ENCODE measurements at places on chromosomes 2 and 18.

GRCh38 chr2:168929031-168929430 is 27.9 kb downstream of the G6PC2 start:
- no peak for DNase-seq

DNA sequence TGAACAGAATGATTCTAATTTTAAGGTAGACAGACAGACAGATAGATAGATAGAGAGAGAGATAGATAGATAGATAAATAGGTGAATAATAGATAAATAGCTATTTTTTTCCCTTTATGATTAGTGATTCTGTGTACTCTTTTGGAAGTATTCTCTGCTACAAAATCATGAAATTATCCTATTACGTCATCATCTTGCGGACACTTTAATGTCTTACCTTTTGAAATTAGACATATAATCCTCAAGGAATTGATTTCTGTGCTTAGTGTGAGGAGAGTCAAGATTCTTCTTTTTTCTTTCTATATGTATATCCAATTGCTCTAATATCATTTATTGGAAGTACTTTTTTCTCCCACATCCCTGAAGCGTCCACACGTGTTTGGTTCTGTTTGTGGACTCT is 215.2 kb downstream of the SCG2 start:
- no peak for DNase-seq

- DNase-seq: no peak
These were observed 156.4 kb downstream of the DSEL start for GRCh38 chr18:67359873-67360838.

- DNase-seq: no peak
These were observed 1.6 kb upstream of the SLC66A2 start for GRCh38 chr18:79952996-79953559.

DNA sequence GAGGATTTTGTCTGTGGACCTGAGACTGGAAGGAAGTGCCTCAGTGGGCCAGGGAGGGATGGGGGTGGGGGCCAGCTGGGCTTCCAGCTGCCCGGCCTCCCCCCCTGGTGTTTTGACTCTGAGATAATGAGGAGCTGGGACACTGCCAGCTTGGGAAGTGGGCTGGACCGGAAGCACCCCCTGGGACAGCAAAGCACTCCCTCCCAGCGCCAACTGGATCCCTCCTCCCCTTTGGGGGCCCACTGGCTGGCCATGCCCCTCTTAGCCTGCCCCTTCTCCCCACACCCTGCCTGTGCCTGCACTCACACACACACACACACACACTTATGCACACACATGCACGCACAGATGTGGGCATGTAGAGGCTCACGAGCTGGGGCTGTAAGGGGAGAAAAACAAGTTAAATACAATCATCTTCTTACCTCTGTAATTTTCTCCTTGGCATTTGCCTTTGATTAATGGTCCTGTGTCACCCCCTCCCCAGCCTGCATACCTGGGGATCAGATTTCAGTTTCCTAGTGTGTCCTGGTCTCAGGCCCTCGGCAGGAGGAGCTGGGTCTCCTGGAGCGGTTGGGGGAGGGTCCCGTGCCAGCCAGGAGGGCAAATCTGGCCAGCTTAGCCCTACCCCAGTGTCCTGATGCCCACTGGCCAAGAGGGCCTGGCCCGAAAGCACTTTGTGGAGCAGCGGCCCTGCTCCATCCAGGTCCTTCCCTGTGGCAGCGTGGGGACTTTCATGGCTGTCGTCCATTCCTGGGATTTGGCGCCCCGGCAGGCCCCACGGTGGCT is 3.6 kb downstream of the ITM2C start:
- DNase-seq: peak; percentile 82

GRCh38 chr2:149387411-149387810 is 57.0 kb downstream of the LYPD6 start:
- DNase-seq: no peak

DNA sequence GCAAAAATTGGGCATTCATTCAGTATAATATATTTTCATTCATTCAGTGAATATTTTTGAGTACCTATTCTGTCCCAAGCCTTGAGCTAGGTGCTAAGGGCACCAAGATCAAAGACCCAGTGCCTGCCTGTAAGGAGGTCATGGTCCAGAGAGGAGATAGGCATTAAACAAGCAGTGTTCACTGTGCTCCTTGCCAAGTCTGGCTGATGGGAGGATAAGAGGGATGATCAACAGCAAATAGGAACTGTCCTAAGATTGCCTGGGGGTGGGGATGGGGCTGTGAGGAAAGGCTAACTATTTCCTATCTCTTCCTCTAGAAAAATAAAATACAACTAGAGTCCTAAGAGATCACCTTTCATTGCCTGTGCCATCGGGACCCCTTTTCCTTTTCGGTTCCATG is 60.4 kb downstream of the SETBP1 start:
- DNase-seq: no peak

DNA sequence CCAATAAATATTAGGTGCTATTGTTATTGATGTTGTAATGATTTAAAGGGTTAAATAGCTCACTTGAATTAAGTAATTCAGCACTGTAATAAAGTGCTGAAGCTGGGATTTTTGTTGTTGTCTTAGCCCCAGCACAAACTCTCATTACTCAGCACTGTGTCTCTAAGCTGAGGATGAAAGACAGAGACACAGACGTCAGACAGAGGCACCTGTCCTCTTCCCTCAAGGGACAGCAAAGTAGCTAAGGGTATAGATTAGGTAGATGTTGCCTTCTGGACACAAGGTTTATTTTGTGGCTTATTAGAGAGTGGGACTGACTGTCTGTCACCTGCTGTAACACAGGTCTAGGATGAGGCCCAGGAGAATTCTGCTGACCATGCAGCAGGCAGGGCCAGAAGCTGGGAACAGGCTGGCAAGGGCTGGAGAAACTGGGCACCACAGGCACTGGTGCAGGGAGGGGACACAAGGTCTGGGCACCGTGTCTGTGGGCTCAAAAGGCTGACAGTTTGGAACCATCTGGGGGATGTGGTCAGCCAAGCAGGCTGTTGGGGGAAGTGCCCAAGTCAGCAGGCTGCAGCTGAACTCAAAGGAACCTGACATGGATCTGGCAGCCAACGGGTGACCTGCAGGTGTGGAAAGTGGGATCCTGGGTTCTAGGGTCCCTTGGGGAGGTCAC is 20.0 kb upstream of the PTPN4 start:
- no peak for DNase-seq

DNA sequence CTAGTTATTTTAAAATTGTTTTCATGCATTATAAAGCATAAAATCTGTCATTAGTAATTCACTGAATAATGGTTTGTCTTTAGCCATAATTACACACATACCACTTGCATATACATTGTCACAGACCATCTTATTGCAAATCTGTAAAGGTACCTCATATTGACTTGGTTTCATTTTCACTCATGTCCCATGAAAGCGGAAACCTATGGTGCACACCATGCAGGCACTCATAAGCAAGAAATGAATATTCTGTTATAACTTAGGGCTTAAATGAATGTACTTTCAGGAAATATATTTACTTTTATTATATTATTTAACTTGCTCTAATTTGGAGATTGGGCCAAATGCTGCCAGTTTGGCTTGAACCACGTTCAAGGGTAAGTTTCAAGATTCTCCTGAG is 29.2 kb upstream of the STK17B start:
- DNase-seq: no peak

GRCh38 chr2:60481257-60481656 is 72.2 kb downstream of the BCL11A start:
- no peak for DNase-seq

DNA sequence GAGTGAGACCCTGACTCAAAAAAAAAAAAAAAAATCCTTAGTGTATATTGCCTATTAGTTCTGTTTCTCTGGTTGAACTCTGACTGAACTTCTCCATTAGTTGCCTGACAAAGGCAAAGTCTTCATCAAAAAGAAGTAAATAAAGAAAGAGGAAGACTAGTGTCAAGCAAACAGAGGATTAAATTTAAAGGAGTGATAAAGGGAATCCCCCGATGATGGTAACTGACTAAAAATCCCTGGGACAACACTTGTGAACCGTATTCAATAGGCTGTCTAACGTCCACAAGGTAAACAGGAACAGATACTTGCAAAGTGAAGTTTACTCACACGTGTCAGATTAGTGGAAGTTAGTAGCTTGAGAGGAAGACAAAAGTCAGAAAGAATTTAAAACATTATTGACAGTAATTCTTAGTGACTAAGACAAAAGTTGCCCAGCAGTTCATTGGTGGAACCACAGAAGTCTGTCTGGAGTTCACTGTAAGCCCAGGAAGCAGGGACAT is 26.2 kb upstream of the SPOPL start:
- no peak for DNase-seq

- no peak for DNase-seq
These were observed 134.0 kb downstream of the NRP2 start for GRCh38 chr2:205816268-205816667.

DNA sequence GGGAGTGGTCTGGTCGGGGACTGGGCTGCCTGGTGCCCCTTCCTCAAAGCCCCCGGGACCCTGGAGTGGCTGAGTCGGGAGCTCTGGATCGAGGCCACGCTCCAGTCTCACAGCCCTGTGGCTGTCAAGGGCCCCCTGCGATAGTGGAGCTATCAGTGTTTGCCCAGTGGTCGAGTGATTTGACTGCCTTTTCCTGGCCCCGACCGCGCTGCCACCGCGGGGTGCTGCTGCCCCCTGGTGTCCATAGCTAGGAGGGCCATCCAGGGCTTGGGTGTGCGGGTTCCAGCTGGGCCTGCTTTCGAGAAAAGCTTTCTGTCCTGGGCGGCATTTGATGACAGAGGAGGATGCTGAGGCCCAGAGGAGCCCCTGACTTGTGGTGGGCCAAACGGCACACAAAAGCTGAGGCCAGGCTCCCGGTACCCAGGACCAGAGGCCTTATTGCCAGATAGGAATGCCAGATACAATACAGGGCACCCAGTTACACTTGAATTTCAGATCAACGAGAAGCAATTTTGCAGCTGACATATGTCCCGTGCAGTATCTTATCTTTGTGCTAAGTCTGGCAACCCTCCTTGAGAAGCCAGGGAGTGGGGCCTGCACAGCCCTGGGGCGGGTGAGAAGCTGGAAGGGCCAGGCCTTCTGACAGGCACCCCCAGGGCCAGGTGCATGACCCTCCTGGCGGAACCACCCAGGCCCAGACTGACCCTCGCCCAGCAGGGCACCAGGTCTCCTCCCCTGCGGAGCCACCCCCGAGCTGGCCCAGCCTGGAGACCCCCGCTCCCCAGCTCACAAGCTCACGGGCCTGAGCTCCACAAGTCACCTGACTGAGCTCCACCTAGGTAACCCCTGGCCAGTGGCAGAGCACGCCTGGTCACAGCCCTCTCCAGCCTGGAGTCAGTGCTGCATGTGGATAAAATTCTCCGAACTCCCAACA is 13.0 kb downstream of the ODC1 start:
- peak; percentile 94 for DNase-seq

- no peak for DNase-seq
These were observed 11.1 kb downstream of the CRACDL start for GRCh38 chr2:98924910-98925309.

GRCh38 chr2:153110486-153110885 is 368.1 kb downstream of the RPRM start:
- DNase-seq: no peak

DNA sequence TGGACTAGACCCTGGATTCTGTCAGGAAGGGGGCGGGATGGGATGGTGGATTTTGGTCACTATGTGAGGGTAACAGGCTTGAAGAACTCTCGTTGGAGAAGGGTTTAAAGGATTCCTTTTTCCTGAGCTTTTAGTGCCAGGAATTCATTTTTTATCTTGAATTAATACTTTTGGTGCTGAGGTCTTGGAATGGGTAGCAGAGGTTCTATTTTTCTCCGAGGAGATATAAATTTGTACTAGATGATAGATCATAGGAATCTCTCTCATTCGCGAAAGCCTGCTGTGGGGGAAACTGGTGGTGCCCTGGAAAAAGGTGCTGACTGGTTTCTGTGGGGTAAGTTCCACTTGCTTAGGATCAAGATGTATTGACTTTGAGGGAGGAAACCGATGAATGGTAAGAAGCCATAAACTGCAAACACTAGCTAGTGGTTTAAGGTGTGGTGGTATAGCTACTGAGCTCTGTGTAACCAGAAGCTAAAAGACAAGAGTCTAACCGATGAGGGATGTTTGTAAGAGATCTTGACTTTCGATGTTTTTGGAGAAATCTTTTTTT is 706 bp downstream of the AGPS start:
- DNase-seq: no peak

GRCh38 chr2:239113171-239113570 is 265.3 kb downstream of the TWIST2 start:
- DNase-seq: no peak

DNA sequence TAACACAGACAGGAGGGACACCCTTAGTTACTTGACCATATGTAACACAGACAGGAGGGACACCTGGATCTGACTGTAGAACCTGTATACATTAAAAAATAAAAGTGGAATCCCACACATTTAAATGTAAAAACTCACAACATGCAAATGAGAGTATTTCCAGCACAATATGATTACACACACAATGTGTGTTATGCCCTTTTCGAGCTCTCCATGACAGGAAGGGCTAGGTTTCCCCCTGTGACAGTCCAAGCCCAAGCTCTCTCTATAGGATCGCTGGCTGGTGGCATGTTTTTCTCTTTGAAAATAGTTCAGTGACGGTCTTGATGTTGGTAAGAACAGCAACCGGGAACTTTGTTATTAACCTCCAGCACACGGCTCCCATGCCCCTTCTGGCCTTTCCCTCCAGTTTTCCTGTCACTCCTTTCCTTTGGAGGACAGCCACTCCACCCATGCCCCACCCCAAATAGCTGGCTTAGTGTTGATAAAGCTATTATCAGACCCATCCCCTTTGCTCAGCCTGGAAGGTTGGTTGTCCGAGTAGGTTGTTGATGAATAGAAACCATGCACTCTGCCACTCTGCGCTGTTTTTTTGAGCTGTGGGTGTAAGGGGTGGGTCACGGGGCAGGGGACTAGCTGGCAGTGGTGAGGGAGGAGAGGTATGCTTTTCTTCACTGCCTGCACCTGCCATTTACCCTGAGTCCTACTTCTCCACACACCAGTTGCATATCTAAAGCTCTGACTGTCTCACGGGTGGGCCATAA is 2.7 kb downstream of the RASGRP3 start:
- DNase-seq: no peak

DNA sequence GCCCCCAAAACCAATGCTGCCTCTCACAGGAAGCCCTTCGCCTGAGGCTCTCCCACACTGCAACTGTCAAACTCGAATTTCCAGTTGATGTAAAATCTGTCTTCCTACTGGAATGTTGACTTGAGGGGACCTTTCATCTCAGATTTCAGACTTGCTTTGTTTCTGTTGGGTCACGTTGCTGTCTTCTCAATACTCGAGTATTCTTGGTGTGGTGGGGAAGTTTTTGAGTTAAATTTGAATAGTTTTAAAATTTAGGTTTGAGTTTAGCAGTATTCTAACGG is 50.8 kb downstream of the AGAP1 start:
- no peak for DNase-seq

DNA sequence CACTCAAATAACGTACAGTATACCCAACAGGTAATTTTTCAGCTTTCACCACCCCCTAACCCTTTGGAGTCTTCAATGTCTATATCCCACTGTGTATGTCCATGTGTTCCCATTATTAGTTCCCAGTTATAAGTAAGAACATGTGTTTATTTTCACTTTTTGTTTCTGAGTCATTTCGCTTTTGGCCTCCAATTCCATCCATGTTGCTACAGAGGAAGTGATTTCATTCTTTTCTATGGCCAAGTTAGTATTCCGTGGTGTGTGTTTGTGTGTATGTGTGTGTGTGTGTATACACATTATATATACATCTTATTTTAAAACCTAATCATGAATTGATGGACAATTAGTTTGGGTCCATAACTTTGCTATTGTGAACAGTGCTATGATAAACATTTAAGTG is 464.4 kb downstream of the CMPK2 start:
- DNase-seq: no peak

GRCh38 chr18:46071653-46072375 is at the start of gene PSTPIP2:
PSTPIP2 (minus strand) TSS chr18:46072260; CDS start chr18:46072188, 72 bp downstream.
- DNase-seq: peak; percentile 85

All from osteocyte (in vitro differentiated cells).